Pancreas (tissue), 10 donors: ENCODE measurements at places on chromosomes 12 and 14. TPM values are rescaled to one million over a fixed set of nuclear protein-coding genes. Genes with fewer than 3 reads are reported as not detected.

DNA sequence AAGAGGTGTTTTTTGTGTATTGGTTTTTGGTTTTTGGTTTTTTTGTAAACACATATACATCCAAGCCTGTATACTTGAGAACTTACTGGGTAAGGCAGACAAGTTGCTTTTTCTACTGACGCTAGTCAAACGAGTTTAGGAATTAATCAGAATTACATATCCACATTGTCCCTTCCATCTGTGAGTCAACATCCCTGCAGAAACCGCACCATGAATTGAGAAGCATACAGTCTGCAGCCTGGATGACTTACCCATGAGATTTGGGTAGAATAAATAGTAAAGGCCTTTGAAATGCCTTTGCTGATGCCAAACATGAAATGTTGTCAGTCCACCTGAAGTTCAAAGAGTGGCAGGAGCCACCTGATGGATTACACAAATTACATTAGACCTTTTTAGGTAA, 21.4 kb upstream of the C12orf42 start:
- DNase-seq = no peak

Gene AKAP3
- total RNA-seq = 2.4 TPM

Gene RASSF9
- total RNA-seq = 2.8 TPM

Gene PAX9
- not detected for total RNA-seq

DNA sequence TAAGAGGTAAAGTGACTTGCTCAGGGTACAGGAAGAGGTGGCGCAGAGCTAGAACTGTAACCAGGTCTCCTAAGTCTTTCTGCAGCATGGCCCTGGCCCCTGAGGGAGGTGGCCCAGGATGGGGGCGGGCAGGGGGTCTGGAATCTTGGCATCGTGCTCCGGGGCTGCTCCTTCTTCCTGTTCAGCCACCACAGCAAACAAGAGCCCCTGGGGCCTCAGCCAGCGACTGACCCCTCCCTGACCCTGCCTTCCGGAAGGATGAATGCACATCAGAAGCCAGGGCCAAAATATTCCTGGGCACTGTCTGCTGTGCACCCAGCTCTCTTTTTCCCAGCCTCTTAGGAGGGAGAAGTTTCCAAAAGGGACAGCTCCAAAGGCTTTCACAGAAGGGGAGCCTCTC, 242.8 kb downstream of the DPF3 start:
- DNase-seq = no peak

Gene PLEK2
- 4.0 TPM for total RNA-seq

DNA sequence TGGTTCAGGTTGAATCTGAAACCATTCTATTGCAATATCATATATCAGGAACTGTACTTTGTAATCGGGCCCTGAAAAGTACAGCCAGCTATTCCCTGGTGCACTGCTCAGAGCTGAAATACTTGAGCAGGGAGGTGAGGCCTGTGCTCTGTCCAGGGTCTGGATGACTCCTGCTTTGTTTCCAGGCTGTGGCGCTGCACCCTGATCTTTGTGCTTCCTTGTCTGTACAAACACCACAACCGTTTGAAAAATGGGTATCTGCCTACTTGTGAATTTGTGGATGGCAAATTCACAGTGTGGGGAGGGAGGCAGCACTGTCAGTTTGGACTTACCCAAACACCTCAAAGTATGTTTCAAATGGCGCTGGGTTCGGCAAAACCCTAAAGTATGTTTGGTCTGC, 155.4 kb upstream of the FAR2 start:
- no peak for DNase-seq

DNA sequence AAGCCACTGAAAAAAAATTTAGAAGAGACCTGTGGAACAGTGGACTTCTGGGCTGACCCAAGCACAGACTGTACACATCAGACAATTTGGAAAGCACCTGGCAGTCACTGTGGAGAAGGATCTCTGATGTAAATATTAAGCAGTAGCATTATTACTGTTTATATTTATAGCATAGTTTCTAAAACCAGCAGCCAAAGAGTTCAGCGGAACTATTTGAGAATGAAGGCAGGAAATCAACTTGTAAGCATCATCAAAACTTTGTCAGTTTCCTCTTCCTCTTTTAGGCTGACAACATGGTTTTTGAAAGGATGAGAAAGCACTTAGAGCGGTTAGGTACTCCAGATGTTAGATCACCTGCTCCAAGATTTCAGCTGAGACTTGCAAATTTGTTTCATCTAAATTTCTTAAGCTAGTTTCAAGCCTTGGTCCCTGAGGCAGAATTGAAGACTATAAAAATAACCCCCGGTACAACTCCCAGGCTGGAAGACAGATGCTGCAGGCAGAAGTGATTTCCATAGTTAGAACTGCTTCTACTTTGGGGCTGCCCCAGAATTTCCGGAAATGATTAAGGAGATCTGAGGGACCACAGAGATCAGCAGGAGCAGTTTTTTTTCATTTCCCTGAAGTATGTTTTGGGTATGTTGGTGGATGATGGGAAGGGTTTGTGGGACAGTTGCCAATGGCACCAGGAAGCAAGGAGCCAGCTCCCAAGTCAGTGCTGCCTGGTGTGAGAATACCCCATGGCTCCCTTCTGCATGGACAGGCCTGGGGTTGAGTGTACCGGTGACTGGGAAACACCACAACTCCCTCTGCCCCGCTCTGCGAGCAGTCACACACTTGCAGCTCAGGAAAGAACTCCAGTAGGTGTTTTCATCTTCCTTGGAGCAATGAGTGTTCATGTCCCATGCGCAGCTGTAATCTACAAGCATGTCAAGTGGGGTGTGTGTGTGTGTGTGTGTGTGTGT, 354.5 kb downstream of the NUAK1 start:
- no peak for DNase-seq

GRCh38 chr14:66445936-66446335, 40.2 kb upstream of the CCDC196 start:
- no peak for DNase-seq

GRCh38 chr12:26126340-26127284, 1.8 kb upstream of the BHLHE41 start:
- peak; percentile 93 for DNase-seq

Gene NFE2
- 0.58 TPM for total RNA-seq
